ENCODE measurements at places on chromosomes 3 and 15. TPM values are rescaled to one million over a fixed set of nuclear protein-coding genes. Genes with fewer than 3 reads are reported as not detected.

CEMIP gene
- total RNA-seq, result 687 TPM

SLC51A gene
- total RNA-seq, result not detected

OR5K2 gene
- total RNA-seq, result not detected

GOLGA8G gene
- not detected for total RNA-seq

TYRO3 gene
- total RNA-seq, result 6.2 TPM

SLC24A5 gene
- not detected for total RNA-seq

DNA sequence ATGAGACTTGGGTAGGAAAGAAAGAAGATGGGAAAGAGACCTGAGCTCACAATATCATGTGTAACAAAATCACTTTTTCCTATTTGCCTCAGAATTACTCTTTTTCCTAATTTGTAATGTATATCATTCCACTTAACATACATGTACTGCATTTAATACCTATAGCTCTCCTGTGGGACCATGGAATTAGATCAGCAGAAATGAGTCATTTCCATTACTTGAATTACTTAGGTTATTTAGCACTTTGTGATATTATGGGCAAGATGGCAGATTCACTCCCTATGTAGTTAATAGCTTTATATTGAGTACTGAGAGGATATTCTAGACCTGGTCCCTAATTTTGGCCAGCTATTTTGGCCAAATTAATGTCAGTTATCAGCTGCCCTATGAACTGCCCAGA is 70.5 kb downstream of the ZNF609 start:
- peaks cover 15% of the 10 kb centered on the region for H3K4me1 ChIP-seq
- no peak for DNase-seq
- H3K4me3 ChIP-seq, result no peak overlapping the region
- no peaks in the 10 kb centered on the region for H3K27me3 ChIP-seq
- no peak overlapping the region for H3K27ac ChIP-seq
- no peaks in the 10 kb centered on the region for H3K36me3 ChIP-seq

GRCh38 chr3:119748991-119749390 is 32.9 kb upstream of the NR1I2 start:
- no peak for DNase-seq
- H3K27me3 ChIP-seq, result peaks cover 3% of the 10 kb centered on the region
- H3K36me3 ChIP-seq, result no peaks in the 10 kb centered on the region
- no peak overlapping the region for H3K4me3 ChIP-seq
- H3K27ac ChIP-seq, result no peak overlapping the region
- no peaks in the 10 kb centered on the region for H3K4me1 ChIP-seq

DNA sequence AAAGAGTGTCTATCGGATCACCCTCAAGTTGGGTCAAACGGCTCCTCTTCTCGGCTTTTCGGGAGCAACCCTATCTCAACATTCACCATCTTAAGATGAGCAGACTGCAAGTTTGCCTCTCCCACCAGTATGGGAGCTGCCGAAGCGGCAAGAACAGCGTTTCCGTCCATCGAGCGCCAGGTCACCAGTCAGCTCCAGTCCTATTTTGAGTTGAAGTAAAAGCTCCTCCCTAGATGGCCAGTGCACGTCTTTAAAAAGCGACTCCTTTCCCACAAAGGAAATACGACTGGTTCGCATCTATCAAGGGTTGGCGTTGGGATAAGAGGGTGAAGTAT is 369 bp upstream of the U2SURP start:
- no peaks in the 10 kb centered on the region for H3K36me3 ChIP-seq
- H3K4me1 ChIP-seq, result peaks cover 20% of the 10 kb centered on the region
- peak overlapping the region; percentile 75 for H3K27ac ChIP-seq
- H3K4me3 ChIP-seq, result peak overlapping the region; percentile 85
- no peaks in the 10 kb centered on the region for H3K27me3 ChIP-seq
- DNase-seq, result peak; percentile 81

GRCh38 chr3:57065588-57065987 is 5.1 kb downstream of the SPATA12 start:
- DNase-seq, result no peak
- no peaks in the 10 kb centered on the region for H3K36me3 ChIP-seq
- no peak overlapping the region for H3K4me3 ChIP-seq
- H3K27ac ChIP-seq, result no peak overlapping the region
- peaks cover 15% of the 10 kb centered on the region for H3K4me1 ChIP-seq

DNA sequence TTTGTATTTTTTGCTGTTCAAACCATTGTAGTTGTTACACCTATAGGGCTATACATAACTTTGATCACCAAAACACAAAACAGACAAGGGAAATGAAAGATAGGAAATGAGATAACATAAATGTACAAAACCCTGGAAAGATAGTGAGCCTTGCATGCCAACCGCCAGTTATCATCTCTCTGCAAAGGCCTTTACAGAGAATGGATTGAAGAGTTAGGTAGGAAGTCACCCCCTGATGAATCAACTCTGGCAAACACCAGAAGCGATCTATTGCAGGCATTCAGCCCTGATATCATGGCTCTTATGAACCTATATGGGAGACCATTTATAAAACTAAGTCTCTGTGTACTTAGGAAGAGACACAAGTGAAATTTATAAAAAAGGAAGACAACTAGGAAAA is 588.0 kb downstream of the TUSC7 start:
- no peak overlapping the region for H3K27ac ChIP-seq
- H3K4me1 ChIP-seq, result no peaks in the 10 kb centered on the region
- DNase-seq, result no peak
- H3K27me3 ChIP-seq, result no peaks in the 10 kb centered on the region

DNA sequence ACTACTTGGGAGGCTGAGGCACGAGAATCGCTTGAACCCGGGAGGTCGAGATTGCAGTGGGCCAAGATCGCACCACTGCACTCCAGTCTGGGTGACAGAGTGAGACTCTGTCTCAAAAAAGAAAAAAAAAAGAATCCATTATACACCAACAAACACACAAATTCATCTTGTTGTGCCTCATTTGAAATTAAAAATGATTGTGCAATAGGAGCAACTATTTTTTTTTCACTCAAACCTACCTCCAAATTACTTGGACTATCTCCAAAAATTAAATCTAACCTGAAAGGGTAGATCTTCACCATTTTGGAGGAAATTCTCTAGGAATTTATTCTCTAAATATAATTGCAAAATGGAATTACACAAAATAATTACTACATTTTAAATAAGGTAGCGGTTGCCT is 4.6 kb downstream of the ZBBX start:
- no peak for DNase-seq
- H3K27me3 ChIP-seq, result no peaks in the 10 kb centered on the region
- H3K4me3 ChIP-seq, result no peak overlapping the region
- no peaks in the 10 kb centered on the region for H3K4me1 ChIP-seq
- no peak overlapping the region for H3K27ac ChIP-seq

GRCh38 chr3:133038731-133039375 is 662 bp downstream of the TMEM108 start:
- H3K4me1 ChIP-seq, result peaks cover 4% of the 10 kb centered on the region
- peaks cover 47% of the 10 kb centered on the region for H3K27me3 ChIP-seq
- peak; percentile 84 for DNase-seq
- peak overlapping the region; percentile 69 for H3K4me3 ChIP-seq
- H3K27ac ChIP-seq, result no peak overlapping the region

DNA sequence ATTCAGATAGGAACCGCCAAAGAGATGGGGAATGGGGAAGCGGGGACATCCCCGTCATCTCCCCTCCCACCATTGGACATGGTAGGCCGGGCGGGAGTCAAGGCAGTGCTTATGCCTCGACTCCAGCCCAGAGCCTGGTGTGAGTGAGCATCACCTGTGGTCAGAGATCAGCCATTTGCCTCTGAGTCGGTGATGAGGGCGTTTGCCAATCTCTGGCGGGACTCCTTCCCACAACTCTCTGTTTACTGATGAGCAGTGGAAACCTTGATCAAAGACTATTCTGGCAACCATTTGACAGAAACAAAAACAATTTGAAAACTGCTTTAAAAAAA is 63.9 kb upstream of the HES1 start:
- peaks cover 10% of the 10 kb centered on the region for H3K4me1 ChIP-seq
- H3K27me3 ChIP-seq, result no peaks in the 10 kb centered on the region
- no peak overlapping the region for H3K4me3 ChIP-seq
- no peak for DNase-seq
- H3K27ac ChIP-seq, result no peak overlapping the region
- H3K36me3 ChIP-seq, result no peaks in the 10 kb centered on the region

DNA sequence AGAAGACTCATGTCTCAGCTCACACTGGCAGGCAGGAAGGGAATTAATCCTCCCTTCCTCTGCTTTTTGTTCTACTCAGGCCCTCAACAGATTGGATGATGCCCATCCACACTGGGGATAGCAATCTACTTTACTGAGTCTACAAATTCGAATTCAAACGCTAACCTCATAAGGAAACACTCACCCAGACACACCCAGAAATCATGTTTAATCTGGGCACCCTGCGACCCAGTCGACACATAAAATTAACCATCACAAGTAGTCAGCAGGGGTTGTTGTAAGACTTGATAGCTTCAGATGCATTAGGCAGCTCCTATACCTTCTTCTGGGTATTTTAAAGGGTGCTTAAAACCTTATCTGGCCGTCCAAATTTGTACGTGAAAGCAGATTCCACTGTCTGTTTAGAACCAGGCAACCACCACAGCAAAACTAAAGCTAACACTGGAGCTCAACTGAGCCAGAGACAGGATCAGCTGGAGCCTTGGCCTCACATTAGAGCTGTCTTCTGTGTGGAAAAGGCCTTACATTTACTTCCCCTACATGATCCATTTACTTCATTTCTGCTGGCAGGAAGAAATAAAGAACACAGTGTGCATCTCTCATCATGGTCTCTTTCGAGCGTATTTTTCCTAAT is 407.3 kb upstream of the PPP2R3A start:
- H3K4me3 ChIP-seq, result no peak overlapping the region
- no peaks in the 10 kb centered on the region for H3K4me1 ChIP-seq
- H3K27me3 ChIP-seq, result no peaks in the 10 kb centered on the region
- no peak for DNase-seq

DNA sequence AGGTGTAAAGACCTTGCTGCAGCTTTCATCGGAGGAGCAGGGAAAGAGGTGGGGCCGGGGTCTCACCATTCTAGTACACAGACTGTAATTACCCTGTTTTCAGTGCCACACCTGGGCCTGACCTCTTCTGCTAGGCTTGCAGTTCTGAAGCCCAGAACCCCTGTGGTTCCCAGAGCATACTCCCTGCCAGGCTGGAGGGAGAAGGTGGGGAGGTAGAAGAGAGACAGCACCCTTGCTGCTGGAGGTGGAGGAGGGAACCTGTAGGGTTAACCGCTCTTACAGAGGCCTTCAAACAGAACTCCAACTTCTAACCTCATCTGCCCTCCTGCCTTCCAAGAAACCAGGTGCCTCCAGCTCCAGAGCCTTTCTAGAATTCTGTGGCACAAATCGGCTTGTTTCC is 27.0 kb downstream of the PCOLCE2 start:
- H3K4me3 ChIP-seq, result no peak overlapping the region
- no peaks in the 10 kb centered on the region for H3K27me3 ChIP-seq
- H3K27ac ChIP-seq, result no peak overlapping the region
- H3K36me3 ChIP-seq, result no peaks in the 10 kb centered on the region

DNA sequence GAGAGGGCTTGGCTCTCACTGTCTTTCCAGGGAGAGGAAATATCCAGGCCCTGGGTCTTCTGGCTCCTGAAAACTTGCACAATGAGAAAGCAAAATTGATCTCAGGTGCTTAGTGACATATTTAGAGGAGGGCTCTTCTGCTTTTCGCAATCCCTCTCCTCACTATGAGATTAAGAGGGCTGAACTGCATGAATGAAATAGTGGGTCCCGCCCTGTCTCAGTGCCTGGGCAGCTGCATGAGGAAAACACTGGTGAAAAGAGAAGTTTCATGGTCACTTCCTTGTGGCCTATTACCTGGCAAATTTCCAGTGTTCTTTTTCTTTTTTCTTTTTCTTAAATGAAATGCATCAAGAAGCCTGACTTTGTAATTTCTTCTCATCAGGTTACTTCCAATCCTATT is 73.5 kb downstream of the TRAK1 start:
- no peak overlapping the region for H3K4me3 ChIP-seq
- no peak overlapping the region for H3K27ac ChIP-seq
- no peak for DNase-seq
- H3K27me3 ChIP-seq, result no peaks in the 10 kb centered on the region

GRCh38 chr3:188411750-188412149 is 257.8 kb downstream of the LPP start:
- no peak overlapping the region for H3K27ac ChIP-seq
- no peak overlapping the region for H3K4me3 ChIP-seq
- no peaks in the 10 kb centered on the region for H3K27me3 ChIP-seq

DNA sequence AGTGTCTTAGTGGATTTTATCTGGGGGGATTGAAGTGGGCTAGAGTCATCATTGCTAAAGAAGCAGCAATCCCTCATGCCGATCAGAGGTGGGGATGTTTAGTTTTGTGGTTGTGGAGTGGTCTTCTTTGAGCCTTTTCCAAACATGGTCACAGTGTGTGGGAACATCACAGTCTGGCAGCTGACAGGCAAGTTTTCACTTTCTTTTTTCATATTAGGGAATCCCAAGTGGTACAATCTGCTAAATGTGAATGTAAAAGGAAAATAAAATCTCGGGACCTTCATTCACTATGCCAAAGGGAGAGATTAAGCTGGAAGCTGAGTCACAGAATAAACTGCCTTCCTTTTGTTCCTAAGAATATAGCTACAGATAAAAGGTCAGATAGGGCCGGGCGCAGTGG is 10.4 kb upstream of the CX3CR1 start:
- H3K27me3 ChIP-seq, result no peaks in the 10 kb centered on the region
- no peak overlapping the region for H3K27ac ChIP-seq
- no peaks in the 10 kb centered on the region for H3K4me1 ChIP-seq

GRCh38 chr3:49699281-49699979 is 10.1 kb downstream of the RNF123 start:
- no peak overlapping the region for H3K4me3 ChIP-seq
- H3K4me1 ChIP-seq, result no peaks in the 10 kb centered on the region
- H3K36me3 ChIP-seq, result peaks cover 33% of the 10 kb centered on the region
- DNase-seq, result peak; percentile 95
- H3K27me3 ChIP-seq, result no peaks in the 10 kb centered on the region

DNA sequence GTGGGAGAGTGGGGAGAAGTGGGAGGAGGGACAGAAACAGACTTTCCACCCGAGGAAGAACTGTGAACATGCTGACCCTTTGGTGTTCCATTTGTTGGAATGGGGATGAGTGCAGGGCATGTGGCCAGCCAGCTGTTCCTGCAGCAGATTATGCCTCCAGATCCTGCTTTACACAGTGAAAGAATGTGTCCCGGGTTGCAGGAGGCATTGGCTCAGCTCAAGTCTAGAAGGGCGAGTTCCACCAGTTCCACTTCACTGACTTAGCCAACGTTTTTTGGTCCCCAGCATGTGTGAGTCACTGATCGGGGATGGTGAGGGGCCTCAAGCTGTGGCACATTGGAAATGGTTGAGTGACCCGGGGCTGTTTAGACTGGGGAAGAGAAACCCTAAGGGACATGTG is 307.0 kb upstream of the ROPN1 start:
- peaks cover 65% of the 10 kb centered on the region for H3K27me3 ChIP-seq
- H3K36me3 ChIP-seq, result no peaks in the 10 kb centered on the region
- peaks cover 3% of the 10 kb centered on the region for H3K4me1 ChIP-seq

DNA sequence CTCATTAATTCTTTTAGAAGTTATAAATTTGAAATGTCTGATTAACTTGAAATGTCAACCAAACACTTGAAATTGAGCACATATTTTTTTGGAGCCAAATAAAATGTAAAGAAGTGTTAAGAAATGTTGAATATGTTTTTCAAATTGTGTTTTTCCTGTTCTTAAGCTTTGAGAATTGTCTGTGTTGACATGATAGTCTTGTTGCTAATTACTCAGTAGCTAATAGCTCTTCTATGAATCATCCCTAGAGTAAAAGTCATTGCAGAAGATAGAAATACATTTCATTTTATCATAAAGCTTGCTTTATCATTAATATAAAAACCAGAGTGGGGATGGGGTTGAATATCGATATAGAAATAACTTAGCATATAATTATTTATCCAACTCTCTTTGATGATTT is 41.9 kb upstream of the ABHD10 start:
- H3K4me3 ChIP-seq, result no peak overlapping the region
- H3K36me3 ChIP-seq, result peaks cover 54% of the 10 kb centered on the region
- no peaks in the 10 kb centered on the region for H3K27me3 ChIP-seq
- DNase-seq, result peak; percentile 3
- H3K4me1 ChIP-seq, result peaks cover 24% of the 10 kb centered on the region

- H3K27ac ChIP-seq, result no peak overlapping the region
- no peaks in the 10 kb centered on the region for H3K27me3 ChIP-seq
- DNase-seq, result peak; percentile 3
- H3K4me3 ChIP-seq, result no peak overlapping the region
Measured at GRCh38 chr3:65706776-65707568, 331.7 kb downstream of the MAGI1 start.
